Tibial nerve (tissue), 4 donors: ENCODE measurements at places on chromosomes 11 and 22. TPM values are rescaled to one million over a fixed set of nuclear protein-coding genes. Genes with fewer than 3 reads are reported as not detected.

Gene DEFB131B
- not detected for total RNA-seq

Gene PHLDB1
- total RNA-seq, result 337 TPM

Gene MYO7A
- 22.0 TPM for total RNA-seq

GRCh38 chr11:6531267-6531752, 34.2 kb downstream of the DNHD1 start:
- no peak overlapping the region for H3K27ac ChIP-seq
- H3K27me3 ChIP-seq, result no peaks in the 10 kb centered on the region
- DNase-seq, result no peak
- H3K4me3 ChIP-seq, result no peak overlapping the region

DNA sequence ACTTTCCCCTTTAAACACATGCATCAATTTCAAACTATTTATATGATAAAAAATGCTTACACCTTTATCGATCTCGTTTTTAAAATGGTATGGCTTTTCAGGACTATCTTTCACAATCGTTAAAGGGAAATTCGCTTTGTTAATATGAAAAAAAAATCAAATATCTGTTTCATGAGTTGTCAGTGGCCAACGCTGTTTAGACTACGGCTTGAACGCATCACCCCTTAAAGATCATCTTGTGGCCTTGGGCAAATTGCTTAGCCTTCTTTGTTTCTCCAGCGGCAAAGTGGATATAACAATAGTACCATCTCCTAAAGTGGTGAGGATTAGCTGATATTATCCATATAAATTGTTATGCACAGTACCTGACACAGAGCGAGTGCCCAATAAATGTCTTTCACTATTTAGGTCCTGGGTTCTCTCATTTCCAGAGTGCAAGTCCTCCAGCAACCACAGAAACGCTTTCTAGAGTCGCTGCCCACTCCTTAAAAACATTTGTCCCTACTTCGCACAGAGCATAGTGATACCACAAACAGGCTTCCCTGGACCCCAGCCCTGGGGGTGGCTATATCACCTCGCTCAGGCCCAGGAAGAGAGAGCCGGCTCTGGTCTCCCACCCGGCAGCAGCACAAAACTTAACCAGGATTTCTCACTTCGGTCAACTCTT, 904 bp downstream of the SLC35F2 start:
- H3K27ac ChIP-seq, result peak overlapping the region; percentile 65
- no peaks in the 10 kb centered on the region for H3K4me1 ChIP-seq
- peaks cover 21% of the 10 kb centered on the region for H3K27me3 ChIP-seq
- peak overlapping the region; percentile 72 for H3K4me3 ChIP-seq

DNA sequence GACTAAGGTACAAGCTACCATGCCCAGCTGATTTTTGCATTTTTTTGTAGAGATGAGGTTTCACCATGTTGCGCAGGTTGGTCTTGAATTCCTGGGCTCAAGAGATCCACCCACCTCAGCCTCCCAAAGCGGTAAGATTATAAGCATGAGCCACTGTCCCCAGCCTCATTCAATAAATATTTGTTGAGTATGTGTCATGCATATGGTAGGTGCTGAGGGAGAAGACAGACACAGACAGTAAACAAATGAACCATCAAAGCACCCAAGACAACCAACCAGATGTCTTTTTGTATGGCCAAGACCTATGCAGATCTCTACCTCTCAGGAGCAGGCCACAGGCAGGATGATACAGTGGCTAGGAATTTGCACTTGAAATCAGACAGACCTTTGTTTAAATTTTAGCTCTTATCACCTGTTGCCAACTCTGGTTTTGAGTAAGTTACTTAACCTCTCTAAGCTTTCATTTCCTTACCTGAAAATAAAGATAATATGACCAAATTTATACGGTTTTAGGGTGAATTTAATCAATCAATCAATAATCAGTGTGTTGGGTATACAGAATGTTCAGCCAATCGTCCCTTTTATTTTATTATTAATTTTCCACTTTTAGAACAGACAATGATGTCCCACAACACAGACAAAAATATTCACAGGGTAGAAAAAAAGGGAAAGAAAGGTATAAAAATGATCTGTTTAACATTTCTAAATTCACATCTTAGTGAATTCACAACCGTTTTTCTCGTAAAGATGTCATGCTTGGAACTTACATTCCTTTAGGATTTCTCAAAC, 128.2 kb downstream of the SGSM3 start:
- no peak overlapping the region for H3K4me3 ChIP-seq
- no peak for DNase-seq
- no peak overlapping the region for H3K27ac ChIP-seq
- peaks cover 4% of the 10 kb centered on the region for H3K4me1 ChIP-seq
- H3K27me3 ChIP-seq, result no peaks in the 10 kb centered on the region

GRCh38 chr11:123363556-123363955, 66.5 kb upstream of the GRAMD1B start:
- H3K4me3 ChIP-seq, result no peak overlapping the region
- H3K36me3 ChIP-seq, result no peaks in the 10 kb centered on the region
- DNase-seq, result no peak
- no peak overlapping the region for H3K27ac ChIP-seq
- H3K27me3 ChIP-seq, result peaks cover 32% of the 10 kb centered on the region

Gene MUC15
- total RNA-seq, result not detected

Gene CBX6
- total RNA-seq, result 54.4 TPM

DNA sequence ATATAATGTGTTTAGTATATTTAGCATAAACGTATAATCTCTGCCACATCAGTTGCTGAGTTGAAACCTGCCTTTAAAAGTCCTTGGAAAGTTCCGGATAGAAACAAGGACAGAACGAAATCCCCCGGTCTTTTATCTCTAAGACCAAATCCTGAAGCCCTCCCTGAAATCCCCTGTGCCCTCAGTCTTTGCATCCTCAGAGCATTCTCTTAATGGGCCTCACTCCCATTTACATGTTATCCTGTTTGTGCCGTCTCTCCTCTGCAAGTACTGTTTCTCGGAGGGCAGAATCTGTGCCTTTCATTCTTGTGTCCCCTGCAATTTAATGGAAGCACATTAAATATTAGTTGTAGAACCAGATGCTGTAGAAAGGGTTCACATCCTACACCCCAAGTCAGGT, 56.0 kb downstream of the ZNRF3 start:
- H3K27ac ChIP-seq, result no peak overlapping the region
- no peaks in the 10 kb centered on the region for H3K36me3 ChIP-seq
- no peak overlapping the region for H3K4me3 ChIP-seq

DNA sequence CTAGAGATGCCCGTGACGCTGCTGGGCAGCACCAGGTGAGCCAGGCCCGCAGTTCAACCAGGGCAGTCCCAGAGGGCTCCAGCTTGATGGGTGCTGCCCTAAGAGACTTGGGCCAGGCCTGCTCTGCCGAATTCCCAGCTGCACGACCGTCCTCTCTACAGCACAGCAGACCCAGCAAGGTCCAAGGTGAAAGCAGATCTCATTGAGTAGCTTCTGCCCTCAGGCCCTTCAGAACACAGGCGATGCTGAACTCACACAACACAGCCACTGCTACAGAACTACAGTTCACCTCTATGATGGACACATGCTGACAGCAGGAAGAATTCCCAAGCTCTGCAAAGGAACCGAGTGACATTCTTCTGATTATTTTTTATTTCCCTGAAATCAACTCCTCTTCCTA, 81.6 kb downstream of the MICAL3 start:
- H3K4me1 ChIP-seq, result peaks cover 21% of the 10 kb centered on the region
- no peak for DNase-seq
- H3K36me3 ChIP-seq, result no peaks in the 10 kb centered on the region

GRCh38 chr11:22785251-22785650, 44.4 kb downstream of the SVIP start:
- H3K4me3 ChIP-seq, result no peak overlapping the region
- no peak overlapping the region for H3K27ac ChIP-seq
- H3K4me1 ChIP-seq, result no peaks in the 10 kb centered on the region

DNA sequence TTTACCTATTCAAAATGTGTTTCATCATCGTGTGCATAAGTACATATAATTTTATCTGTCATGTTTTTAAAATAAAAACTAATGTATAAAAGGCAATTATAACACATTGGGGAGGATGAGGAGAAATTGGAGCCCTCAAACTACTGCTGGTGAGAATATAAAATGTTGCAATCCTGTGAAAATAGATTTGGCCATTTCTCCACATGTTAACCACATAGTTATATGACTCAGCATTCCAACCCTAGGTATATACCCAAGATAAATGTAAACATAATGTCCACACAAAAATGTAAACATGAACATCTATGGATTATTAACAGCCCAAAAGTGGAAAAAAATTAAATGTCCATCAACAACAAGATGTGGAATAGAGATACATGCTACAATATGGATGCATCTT, 928.0 kb upstream of the FAT3 start:
- no peaks in the 10 kb centered on the region for H3K27me3 ChIP-seq
- no peaks in the 10 kb centered on the region for H3K4me1 ChIP-seq
- DNase-seq, result no peak
- H3K36me3 ChIP-seq, result no peaks in the 10 kb centered on the region
- no peak overlapping the region for H3K27ac ChIP-seq

GRCh38 chr22:41799486-41800347, 762 bp upstream of the CCDC134 start:
- H3K27ac ChIP-seq, result peak overlapping the region; percentile 86
- H3K4me3 ChIP-seq, result peak overlapping the region; percentile 75
- peak; percentile 27 for DNase-seq
- H3K36me3 ChIP-seq, result no peaks in the 10 kb centered on the region

DNA sequence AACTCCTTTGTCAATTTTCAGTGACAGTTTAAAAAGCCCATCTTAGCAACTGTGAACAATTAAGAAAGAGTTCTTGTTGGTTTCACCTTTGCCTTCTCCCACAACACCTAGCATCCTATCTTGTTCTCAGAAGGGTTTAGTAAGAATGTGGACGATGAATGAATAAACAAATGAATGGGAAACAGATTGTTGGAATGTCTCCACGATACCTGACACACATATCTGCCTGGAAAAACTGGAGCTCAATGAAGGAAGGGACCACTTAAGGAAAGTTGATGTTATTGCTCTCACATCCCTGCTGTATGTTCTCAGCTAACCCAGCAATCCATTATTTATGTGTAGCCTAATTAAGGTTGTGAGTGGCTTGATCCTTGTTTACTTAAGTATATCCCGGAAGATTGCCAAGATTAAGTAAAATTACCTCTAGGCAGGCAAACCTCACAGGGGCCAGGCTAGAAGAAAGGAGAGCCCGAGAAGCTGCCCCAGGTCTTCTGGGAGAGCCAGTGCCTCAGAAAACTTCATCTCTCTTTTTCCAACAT, 286.4 kb downstream of the NXPE2 start:
- H3K4me1 ChIP-seq, result no peaks in the 10 kb centered on the region
- no peak overlapping the region for H3K4me3 ChIP-seq
- no peaks in the 10 kb centered on the region for H3K27me3 ChIP-seq
- no peaks in the 10 kb centered on the region for H3K36me3 ChIP-seq

Gene DDIAS
- total RNA-seq, result 3.1 TPM

- H3K27me3 ChIP-seq, result peaks cover 19% of the 10 kb centered on the region
- no peak overlapping the region for H3K27ac ChIP-seq
- H3K4me3 ChIP-seq, result no peak overlapping the region
- no peaks in the 10 kb centered on the region for H3K36me3 ChIP-seq
Measured at GRCh38 chr22:43337385-43337784, 5.8 kb downstream of the SCUBE1 start.

DNA sequence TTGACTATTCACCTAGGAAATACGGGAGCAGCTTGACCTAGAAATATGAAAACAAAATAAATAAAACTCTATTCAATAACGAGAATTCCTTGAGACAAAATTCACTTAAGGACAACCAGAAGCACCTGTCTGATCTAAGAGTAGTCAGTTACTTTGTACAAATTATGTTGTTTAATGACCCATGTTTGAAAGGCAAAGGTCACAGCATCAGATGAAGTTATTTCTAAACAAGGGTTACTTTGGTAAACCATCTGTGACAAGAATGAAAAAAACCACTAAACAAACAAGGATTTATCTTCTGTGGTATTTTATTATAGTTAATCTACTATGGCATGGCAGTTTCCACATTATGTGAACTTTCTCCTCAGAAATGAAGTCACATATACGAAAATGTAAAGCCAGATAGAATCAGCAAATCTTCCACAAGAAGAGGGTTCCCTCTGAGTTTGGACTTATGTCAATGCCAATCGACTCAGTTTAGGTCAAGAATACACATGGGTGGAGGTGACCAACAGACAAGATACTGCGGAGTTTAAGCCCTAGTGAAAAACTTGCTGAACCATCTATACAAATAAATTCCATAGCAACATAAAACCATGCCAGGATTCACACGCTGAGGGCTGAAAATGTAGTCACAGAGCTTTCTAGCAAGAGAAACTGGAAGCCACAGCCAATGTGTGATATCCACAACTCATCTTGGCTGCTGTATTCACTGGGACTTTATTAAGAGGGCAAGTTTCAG, 53.4 kb downstream of the NCAPD3 start:
- no peak overlapping the region for H3K4me3 ChIP-seq
- no peaks in the 10 kb centered on the region for H3K4me1 ChIP-seq
- peaks cover 59% of the 10 kb centered on the region for H3K36me3 ChIP-seq
- no peak for DNase-seq
- no peak overlapping the region for H3K27ac ChIP-seq
- H3K27me3 ChIP-seq, result no peaks in the 10 kb centered on the region

DNA sequence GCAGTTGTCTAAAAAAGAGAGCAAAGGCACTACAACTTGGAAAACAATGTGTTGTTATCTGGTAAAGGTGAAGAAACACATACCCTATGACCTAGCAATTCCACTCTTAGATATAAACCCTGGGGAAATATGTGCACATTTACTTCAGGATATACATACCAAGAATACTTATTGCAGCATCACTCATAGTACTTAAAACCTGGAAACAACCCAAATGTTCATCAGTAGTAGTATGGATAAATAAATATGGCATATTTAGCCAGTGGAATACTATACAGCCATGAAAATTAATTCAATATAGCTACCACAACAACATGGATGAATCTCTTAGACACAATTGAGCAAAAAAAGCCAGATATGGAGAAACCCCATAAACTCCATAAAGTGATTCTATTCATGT, 26.1 kb upstream of the MICAL2 start:
- H3K4me1 ChIP-seq, result peaks cover 24% of the 10 kb centered on the region
- no peak overlapping the region for H3K27ac ChIP-seq
- no peak for DNase-seq
- no peaks in the 10 kb centered on the region for H3K27me3 ChIP-seq
